ENCODE measurements at places on chromosomes 11 and 22.

GRCh38 chr22:46057246-46058090 lies 80.5 kb upstream of the WNT7B start:
- peak; percentile 70 for DNase-seq
- H3K27me3 ChIP-seq, result no peaks in the 10 kb centered on the region
- peak overlapping the region; percentile 77 for H3K4me3 ChIP-seq
- H3K4me1 ChIP-seq, result peaks cover 52% of the 10 kb centered on the region
- H3K27ac ChIP-seq, result peak overlapping the region; percentile 99

GRCh38 chr22:19121631-19122142 lies 525 bp downstream of the DGCR2 start:
- H3K36me3 ChIP-seq, result no peaks in the 10 kb centered on the region
- H3K4me3 ChIP-seq, result peak overlapping the region; percentile 92
- H3K4me1 ChIP-seq, result peaks cover 9% of the 10 kb centered on the region
- H3K27me3 ChIP-seq, result no peaks in the 10 kb centered on the region
- peak; percentile 68 for DNase-seq

DNA sequence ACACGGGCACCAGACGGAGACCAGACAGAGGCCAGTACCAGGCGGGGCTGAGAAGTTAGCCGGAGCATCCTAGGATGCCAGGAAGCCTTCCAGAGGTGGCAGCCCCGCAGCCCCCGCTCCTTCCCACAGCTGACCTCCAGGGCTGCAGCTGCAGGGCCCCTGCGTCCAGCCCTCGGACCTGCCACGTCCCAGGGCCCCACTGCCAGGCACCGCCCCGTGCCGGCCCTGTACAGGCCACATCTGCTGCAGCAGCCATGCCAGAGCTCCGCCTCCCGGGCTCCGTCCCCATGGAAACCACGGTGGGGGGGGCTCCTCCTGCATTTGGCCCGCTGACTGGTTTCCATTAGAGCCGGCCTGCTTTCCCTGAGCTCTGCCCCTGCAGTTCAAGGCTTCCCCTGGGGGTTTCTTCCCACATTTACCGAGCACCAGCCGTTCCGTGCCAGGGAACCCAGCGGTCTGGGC lies 62.5 kb upstream of the PPARA start:
- H3K4me1 ChIP-seq, result peaks cover 72% of the 10 kb centered on the region
- H3K27me3 ChIP-seq, result no peaks in the 10 kb centered on the region
- DNase-seq, result peak; percentile 96
- peaks cover 49% of the 10 kb centered on the region for H3K36me3 ChIP-seq

DNA sequence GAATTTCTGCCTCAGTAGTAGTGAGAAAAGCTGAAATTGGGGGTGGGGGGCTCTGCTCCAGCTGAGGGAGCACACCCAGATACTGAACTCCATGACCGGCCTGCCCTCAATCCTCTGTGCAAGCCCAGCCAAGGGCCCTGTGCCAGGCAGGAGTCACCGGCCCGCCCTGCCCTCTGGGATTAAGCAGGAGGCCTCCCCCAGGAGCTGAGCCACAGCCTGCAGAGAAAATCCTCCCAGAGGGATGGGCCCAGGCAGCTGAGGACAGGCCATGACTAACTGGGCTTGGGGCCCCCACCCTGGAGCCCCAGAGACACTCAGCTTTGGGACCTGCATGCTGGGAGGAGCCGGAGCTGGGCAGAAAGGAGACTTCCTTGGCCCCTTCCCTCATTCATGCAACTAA lies 48.8 kb downstream of the MN1 start:
- H3K4me3 ChIP-seq, result no peak overlapping the region
- peaks cover 70% of the 10 kb centered on the region for H3K4me1 ChIP-seq
- peak overlapping the region; percentile 77 for H3K27ac ChIP-seq

All from GM23248 (cell line).